ENCODE measurements at places on chromosomes 3 and 15.

- no peak for DNase-seq
These were observed 42.0 kb downstream of the WWTR1 start for GRCh38 chr3:149615731-149616221.

DNA sequence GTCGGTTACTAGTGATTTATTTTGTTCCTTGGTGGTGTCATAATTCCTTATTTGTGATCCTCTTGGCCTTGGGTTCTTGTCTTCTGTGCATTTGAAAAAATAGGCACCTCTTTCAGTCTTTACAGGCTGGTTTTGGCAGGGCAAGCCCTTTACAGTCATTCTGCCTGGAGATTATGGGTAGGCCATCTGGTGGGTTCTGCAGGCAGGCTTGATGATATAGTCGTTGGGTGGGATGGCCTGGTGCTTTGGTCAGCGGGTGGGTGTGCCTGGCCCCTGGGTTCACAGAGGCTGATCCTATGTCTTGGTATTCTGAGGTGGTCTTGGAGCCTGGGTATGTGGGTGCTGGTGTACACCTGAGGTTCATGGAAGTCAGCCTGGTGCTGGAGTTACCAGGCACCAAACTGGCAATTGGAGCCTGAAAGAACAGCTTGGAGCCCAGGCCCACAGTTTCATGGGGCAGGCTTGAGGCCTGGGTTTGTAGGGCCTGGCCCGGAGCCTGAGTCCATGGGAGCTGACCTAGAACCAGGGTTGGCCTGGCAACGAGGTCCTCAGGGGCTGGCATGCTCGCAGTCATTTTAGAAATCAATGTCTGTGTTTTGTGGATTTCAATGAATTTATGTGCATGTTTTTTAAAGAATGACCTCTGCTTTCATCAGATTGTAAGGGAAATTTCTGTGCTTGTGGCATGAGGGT is 63.3 kb downstream of the DOCK3 start:
- no peak for DNase-seq

- no peak for DNase-seq
These were observed 20.0 kb upstream of the RNF111 start for GRCh38 chr15:58967479-58967878.

DNA sequence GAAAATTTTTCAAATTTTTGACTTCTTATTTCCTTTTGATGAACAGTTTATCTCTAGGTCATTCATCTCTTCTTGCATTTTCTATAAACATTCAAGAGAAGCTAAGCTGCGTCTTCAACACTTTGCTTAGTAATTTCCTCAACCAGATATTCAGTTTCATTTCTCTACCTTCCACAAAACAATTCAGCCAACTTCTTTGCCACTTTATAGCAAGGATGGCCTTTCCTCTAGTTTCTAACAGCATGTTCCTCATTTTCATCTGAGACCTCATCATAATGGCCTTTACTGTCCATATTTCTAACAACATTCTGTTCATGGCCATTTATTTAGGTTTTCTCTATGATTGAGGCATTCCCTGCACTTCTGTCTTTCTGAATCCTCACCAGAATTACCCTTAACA is 90.0 kb downstream of the ARIH1 start:
- DNase-seq: peak; percentile 78

DNA sequence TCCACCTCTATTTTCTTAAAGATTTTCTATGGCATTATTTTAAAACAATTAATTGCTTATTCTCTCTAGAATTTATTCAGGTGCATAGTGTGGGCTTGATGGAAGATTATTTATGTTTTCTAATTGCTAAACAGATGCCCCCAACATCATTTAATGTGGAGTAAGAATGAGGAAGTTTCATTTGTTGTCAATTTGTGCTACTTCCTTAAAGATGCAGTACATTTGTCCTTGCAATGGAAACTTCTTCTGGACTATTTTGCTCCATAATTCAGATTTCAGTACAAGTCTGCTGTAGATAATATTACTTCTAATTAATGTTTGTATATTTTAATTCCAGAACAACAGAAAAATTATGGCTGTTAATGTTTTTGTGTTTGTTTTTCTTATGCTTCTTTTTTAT is 104.8 kb downstream of the TGFBR2 start:
- DNase-seq: peak; percentile 51

- DNase-seq: no peak
These were observed 37.2 kb upstream of the FHIT start for GRCh38 chr3:61288446-61288845.

- DNase-seq: no peak
These were observed 115.2 kb downstream of the CD47 start for GRCh38 chr3:107975529-107976201.

- DNase-seq: no peak
These were observed 27.8 kb upstream of the MYRIP start for GRCh38 chr3:39781632-39782031.

GRCh38 chr15:101148166-101148880 is 103.5 kb downstream of the CHSY1 start:
- peak; percentile 42 for DNase-seq

- peak; percentile 100 for DNase-seq
These were observed 109.6 kb upstream of the TMCO5A start for GRCh38 chr15:37824717-37825382.

DNA sequence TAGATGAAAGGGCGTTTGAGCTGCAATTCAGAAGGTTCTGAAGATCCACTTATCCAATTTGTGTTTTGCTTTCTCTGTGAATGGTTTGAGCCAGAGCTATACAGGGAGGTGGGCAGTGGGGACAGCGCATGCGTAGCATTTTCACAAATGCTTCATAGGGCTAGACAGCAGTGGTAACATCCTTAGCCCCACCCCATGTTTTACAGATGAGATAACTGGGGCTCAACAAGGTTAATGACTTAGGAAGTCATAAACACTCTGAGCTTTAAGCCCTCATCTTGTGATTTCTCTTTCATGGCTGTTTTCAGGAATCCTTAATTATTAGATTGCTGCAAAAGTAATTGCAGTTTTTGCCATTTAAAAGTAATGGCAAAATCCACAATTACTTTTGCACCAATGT is 408.7 kb downstream of the IL5RA start:
- no peak for DNase-seq

DNA sequence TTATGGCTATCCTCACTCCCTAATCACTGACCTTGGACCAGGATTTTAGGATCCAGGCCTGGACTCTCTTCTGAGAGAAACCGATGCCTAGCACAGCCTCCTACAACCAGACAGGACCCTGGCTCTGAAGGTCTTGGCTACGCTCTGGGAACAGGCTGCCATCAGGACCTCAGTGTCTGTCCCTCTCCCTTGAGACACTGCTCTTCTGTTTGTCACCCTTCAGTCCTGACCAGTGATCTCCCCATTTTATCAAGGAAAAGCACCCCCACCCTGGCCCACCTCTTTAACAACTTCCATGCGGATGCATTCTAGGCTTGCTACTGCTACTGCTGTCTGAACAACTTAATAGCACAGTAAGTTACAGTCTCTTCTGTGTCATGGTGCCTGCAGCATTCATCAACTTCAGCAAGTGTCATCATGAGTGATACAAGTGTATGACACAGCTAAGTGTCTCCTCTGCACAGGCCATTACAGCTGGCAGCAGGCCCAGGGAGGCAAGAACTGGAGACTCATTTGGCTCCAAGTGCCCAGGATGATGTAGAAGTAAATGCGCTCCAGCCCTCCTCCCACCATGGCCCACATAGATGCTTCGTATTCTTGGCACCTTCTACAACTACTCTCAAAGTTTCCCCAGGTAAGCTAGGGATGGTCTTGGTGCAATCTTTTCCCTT is 302.4 kb downstream of the EPHB1 start:
- DNase-seq: no peak

DNA sequence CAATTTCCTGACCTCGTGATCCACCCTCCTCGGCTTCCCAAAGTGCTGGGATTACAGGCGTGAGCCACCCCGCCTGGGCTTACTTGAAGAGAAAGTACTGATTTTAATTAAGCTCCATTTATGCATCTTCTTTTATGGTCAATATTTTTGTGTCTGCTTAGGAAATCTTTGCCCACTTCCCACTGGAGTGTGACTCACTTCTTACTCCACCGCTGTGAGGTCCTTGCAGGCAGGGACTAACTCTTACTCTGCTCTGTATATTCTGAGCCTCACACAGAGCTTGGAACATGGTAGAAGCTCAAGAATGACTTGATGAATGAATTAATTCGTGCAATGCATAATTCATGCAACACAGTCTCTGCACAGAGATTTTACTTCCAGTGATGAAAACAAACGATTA is 2.9 kb upstream of the TM4SF19 start:
- DNase-seq: peak; percentile 87

DNA sequence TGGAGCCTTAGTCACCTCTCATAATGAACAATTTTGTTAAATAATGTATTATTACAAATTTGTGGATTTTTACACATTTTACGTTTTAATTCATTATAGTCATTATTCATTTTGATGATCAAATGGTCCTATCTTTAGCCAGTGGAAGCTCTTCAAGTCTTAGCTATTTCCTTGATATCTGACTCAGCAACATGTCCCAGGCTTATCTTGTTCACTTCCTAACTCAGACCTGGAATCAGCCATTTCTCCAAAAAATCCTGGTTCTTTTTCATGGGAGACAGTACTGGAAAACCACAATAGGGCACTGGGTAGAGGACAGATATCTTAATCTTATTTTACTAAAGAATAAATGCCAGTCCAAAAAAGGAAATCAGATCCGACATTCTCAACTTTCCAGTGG is 56.4 kb downstream of the RYK start:
- no peak for DNase-seq

DNA sequence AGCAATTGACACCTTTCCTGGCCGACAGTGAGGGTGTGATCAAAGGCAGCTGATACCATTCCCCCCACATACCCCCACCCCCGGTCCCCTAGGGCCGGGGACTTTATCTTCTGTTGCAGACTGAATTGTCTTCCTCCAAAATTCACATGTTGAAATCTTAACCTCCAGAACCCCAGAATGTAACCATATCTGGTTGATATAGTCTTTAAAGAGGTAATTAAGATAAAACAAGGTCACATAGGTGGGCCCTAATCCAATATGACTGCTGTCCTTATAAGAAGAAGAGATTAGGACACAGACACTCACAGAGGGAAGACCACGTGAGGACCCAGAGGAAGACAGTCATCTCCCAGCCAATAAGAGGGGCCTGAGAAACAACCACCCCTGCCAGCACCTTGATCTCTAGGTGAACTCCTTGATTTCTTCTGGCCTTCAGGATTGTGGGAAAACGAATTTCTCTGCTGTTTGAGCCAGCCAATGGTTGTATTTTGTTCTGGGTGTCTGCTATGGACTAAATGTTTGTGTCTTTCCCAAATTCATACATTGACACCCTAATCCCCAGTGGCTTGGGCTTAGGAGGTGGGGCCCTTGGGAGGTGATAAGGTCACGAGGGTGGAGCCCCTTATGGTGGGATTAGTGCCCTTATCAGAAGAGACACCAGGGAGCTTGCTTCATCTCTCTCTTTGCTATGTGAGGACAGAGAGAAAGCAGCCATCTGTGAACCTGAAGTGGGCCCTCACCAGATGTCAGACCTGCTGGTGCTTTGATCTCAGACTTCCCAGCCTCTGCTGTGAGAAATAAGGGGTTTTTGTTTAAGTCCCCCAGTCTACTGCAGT is 144.0 kb downstream of the CHSY1 start:
- DNase-seq: no peak

DNA sequence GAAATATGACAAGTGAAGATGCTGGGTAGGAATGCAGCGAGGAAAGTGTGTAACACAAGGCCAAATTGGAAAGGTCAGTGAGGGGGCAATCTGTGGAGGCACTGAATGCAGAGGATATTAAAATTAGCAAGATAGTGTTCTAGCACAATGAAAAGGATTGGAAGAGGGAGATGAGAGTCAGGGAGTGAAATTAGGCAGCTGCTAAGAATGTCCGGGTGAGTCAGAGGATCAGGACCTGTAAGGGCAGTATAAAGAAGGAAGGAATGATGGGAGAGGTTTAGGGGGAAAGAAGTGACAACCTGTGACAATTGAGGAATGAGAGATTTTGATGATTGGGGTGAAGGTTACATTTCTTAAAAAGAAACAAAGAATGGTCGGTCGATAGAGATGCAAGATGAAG is 103.5 kb downstream of the UBE3A start:
- no peak for DNase-seq

- no peak for DNase-seq
These were observed 76.2 kb downstream of the CCK start for GRCh38 chr3:42189736-42190135.

GRCh38 chr15:39140060-39140604 is 440.7 kb upstream of the THBS1 start:
- no peak for DNase-seq

GRCh38 chr15:50275908-50276307 is 10.4 kb upstream of the HDC start:
- no peak for DNase-seq

DNA sequence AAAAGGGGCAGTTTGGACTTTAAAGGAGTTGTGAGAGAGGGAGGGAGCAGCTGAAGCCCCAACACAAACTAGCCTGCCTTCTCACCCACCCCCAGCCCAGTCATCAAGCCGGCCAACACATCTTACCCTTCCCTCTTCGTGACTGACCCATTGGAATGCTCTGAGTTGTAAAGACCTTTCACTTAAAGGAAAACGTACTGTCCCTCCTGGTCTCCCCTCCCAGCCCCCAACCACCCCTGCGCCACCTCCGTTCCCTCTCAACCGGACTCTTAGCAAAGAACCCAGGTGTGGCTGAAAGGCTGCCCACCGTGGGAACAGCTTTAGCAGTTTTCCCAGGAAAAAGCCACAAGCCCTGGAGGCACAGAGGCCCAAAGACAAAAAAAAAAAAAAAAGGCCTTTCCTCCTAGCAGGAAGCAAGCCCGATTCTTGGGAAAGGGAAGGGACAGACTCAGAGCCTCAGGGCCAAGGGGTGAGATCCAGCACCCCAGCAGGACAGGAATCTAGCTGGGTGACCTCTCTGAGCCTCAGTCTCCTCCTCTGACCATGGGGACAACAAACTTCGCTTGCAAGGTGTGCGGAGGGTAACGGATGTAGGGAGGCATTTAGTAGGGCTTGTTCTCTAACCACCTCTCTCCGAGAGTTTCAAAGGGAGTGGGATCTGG is 2.4 kb downstream of the CYP11A1 start:
- no peak for DNase-seq

DNA sequence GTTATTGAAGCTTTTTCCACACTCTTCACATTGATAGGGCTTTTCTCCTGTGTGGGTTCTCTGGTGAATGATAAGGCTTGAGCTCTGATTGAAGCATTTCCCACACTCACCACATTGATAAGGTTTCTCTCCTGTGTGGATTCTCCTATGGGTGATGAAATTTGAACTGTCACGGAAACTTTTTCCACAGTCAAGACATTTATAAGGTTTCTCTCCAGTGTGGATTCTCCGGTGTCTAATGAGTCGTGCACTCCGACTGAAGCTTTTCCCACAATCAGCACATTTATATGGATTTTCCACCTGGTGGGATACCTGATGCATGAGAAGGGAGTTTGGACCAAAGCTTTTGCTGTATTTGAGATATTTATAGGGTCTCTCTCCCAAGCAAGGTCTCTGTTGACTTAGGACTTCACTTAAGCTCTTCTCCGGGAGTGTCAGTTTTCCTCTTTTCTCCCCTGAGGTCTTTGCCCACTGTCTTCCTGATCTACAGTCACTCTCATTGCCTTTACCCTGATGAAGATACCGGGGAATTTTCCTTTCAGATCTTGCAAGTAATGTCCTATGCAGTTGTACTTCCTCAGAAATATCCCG is 9.4 kb downstream of the ZSCAN29 start:
- DNase-seq: no peak
